ENCODE measurements at places on chromosomes 11 and 22.

- peak; percentile 58 for DNase-seq
Observed at GRCh38 chr11:110490886-110491285, 61.1 kb downstream of the FDX1 start.

DNA sequence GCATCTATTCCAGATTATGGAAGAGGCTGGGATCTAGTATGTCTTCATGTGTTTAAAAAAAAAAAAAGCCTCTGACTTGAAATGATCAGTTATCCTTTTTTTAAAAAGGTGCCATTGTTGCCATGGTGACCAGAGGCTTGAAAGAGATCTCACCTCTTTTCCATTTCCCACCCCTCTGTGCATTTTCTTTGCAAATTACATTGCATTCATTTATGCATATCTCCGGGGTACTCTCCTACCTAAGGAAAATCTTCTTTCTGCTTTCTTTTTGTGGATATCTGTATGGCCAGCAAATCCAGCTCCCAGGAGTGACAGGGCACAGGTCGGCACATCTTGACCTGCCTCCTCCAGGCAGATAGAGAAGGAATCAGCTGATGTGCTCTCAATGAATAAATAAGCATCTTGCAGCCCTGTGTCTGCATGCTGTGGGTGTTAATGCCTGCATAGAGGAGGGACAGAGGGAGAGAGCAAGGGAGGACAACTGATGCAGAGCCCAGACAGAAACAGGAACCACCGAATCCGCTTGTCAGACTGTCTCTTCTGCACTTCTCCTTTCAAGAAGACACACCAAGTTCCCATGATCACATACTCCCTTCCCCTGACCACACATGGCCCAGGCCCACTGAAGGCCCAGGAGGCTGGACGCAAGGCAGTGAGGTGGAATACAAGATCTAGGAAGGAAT lies 50.9 kb downstream of the CWC15 start:
- no peak for DNase-seq

DNA sequence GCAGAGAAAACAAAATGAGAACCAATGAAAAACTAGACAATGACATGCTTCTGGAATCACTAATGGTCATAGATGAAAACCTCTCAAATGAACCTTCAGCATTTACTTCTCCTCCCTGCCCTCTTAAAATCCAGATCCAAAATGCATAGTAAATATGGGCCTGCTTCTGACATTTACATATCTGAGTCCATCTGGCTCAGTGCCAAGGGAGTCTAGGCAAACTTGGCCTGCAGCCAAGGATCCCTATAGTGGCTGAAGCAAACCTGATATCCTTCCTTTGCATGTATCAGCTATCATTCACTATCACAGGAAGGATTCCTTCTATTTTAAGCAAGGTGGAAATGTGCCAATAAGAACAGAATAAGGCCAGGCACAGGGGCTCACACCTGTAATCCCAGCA lies 104.8 kb downstream of the C11orf58 start:
- no peak for DNase-seq

GRCh38 chr11:11411401-11411985 lies 58.4 kb upstream of the CSNK2A3 start:
- no peak for DNase-seq

DNA sequence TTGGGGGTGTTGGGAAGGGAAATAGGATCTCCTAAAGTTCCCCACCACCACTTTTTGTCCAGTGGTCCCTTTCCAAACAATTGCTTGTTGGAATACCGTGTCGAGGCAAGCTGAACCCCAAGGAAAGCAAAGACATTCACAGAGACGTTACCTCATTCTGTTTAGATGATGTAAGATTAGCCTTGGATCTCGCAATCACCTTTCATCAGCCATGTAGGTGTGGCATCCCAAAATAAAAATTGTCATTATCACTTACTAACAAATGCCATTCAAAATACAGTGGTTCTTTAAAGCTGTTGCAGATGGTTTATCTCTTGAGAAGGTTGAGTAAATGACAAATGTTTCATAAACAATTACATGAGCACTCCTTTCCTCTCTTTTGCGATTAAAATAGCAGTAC lies 86.5 kb upstream of the SLC25A18 start:
- DNase-seq = no peak

GRCh38 chr11:64132191-64132771 lies 33.6 kb downstream of the MACROD1 start:
- DNase-seq = no peak

DNA sequence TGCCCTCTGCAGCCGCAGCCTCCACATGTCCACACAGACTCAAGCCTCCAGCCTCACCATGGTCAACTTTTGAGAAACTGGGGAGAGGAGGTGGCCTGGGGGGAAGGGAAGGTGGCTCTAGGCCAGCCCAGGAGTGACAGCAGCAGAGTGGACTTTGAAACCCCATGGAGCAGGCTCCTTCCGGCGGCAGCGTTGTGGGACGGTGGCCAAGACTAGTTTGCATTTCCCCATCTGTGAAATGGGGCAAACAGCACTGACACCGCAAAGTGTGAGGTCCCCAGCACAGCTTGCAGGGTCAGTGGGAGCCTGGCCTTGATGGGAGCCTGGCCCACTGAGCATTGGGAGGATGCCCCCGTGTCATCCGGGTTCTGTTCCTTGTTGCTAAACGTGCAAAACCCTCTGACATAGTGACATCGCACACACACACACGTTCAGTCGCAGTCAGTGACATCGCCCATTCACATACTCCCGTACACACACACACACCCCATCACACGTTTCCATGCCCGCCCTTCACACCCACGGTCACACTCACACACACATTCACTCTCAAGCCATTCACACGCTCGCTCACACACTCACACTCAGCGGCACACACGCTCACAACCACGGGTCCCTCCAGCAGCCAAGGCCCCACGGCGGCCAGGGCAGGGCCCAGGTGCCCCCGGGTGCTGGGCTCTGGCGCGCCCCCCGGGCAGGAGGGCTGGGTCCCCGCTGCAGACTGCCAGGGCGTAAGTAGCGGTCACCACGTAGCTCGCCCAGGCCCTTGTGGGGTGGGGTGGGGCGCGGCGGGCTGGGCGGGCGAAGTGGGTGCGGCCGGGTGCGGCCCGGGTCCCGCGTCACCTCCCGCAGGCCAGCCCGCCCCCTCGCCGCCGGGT lies 585 bp downstream of the CYB5R3 start:
- peak; percentile 67 for DNase-seq

GRCh38 chr11:75560644-75561043 lies 1.4 kb upstream of the SERPINH1 start:
- peak; percentile 48 for DNase-seq

GRCh38 chr11:34284811-34285481 lies 72.9 kb downstream of the ABTB2 start:
- DNase-seq = no peak

GRCh38 chr11:18168372-18168771 lies 4.3 kb upstream of the MRGPRX4 start:
- no peak for DNase-seq

GRCh38 chr11:16543642-16544041 lies 187.3 kb upstream of the SOX6 start:
- DNase-seq = no peak

DNA sequence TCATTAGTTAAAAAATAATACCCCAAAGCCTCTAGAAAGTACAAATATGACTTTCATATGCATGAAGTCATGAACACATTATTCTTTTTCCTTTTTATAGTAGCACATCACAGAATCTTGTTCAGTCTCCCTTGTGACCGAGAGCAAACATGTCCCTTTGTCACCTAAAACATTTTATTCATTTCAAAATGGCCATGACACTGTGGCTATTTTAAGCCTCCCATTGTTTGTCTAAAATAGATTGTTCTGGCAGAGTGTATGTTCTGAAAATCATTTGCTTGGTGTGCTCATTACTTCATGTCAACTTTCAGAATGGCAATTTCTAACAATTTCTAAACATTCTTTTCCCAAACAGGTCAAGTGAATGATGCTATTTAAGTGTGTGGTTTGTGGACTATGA lies 865.0 kb downstream of the JRKL start:
- no peak for DNase-seq
